ENCODE measurements at places on chromosomes 2 and 18.

- DNase-seq, result no peak
Measured at GRCh38 chr2:138720035-138720838, 60.0 kb downstream of the NXPH2 start.

GRCh38 chr2:128062571-128062970 lies 28.4 kb upstream of the UGGT1 start:
- no peak for DNase-seq

GRCh38 chr2:179751163-179751809 lies 110.1 kb downstream of the ZNF385B start:
- DNase-seq, result no peak

- no peak for DNase-seq
Measured at GRCh38 chr2:234797566-234798250, 154.1 kb upstream of the SH3BP4 start.

- DNase-seq, result no peak
Measured at GRCh38 chr18:5103693-5104092, 93.4 kb downstream of the AKAIN1 start.

DNA sequence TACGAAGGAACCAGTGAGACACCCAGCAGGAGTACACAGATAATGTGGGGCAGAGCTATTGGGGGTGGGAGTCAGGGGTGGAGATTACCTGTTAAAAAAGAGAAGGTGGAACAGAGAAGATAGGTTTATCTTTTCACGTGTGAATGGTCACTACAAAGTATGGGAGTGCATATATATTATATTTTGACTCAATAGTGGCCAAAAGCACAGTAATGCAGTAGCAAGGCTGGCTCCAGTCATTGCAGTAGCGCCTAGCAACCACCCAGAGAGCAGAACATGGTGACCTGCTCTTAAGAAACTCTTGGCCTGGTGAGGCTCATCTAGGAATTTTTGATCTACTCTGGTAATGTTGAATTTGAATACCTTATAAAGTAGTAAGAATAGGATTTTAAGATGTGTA lies 1.0 kb downstream of the IMPACT start:
- DNase-seq, result no peak

GRCh38 chr2:204060841-204061240 lies 124.3 kb downstream of the ICOS start:
- DNase-seq, result no peak

DNA sequence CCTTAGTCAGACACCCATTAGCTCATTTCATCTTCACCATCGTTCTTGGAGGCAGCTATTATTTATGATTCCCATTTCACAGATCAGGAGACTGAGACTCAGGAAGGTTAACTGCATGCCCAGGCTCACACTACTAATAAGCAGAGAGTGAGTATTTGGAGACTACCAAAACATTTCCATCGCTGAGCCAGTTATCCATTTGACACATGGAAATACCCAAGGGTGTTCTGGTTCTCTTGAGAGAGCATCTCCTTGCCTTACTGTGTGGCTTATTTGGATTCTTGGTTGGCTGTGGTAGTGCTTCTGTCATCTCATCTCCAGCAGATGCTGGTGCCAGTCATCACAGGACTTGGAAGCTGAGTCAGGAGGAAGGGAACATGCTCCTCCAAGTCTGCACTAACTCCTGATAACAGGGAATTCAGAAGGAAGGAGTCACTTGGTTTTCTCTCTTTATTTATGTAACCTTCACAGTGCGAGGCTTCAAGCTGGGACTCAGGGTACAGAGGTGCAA lies 55.2 kb downstream of the RASGRP3 start:
- no peak for DNase-seq

DNA sequence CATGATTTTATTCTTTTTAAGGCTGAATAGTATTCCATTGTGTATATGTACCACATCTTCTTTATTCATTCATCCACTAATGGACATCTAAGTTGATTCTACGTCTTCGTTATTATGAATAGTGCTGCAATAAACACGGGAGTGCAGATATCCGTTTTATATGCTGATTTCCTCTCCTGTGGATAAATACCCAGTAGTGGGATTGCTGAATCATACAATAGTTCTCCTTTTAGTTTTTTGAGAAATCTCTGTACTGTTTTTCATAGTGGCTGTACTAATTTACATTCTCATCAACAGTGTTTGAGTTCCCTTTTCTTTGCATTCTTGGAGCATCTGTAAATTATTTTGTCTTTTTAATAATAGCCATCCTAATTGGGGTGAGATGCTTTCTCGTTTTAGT lies 114.5 kb downstream of the RGPD3 start:
- no peak for DNase-seq

- DNase-seq, result no peak
Measured at GRCh38 chr2:230929381-230930148, 4.5 kb upstream of the GPR55 start.

- DNase-seq, result no peak
Measured at GRCh38 chr18:59907660-59908059, 7.9 kb downstream of the PMAIP1 start.

- DNase-seq, result no peak
Measured at GRCh38 chr18:33264566-33264965, 176.0 kb downstream of the CCDC178 start.

DNA sequence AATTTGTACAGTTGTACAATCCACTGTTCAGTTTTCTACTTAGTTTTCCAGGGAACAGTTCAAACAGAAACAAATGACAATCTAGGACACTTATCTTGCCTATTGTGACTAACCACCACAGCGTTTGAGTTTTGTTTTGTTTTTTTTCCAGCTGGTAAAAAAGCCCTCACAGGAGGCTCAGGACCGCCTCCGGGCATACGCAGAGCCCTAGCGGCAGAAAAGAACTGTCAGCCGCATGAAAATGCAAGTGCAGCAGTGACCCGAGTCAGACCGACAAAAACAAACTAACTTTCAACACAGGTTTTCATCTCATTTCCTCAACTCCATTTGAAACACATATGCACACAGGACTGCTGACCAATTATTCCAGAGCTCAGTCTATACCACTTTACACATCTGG lies 68.6 kb downstream of the STEAP3 start:
- no peak for DNase-seq

DNA sequence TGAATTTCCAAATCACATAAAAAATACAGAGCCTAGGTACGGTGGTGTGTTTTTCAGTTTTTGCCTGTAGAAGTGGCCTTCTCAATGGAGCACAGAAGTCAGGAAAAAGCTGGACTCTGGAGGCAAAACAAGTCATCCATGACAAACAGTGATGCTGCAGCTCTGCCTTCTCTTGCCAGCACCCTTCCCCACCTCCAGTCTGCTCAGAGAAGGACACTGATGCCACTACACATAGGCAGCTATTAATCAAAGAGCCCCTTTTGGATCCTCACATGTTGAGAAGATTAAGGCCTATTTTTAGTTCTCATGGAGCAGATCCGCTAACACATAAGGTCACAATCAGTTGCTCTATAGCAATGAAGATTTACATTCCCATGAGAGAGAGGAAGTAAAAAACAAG lies 181.6 kb upstream of the GALNT5 start:
- no peak for DNase-seq
